Natural killer cell treated with Interleukin-12 subunit alpha and Interleukin-12 subunit beta and Interleukin-15 and Interleukin-18, amount 100 ng/mL, for 72 hours (primary cell): ENCODE measurements at places on chromosomes 11 and 22.
A peak's percentile ranks its signal among the peaks of the same experiment; 100 is the strongest.

- DNase-seq, result no peak
These were observed 70.9 kb upstream of the UBASH3B start for GRCh38 chr11:122584670-122585069.

DNA sequence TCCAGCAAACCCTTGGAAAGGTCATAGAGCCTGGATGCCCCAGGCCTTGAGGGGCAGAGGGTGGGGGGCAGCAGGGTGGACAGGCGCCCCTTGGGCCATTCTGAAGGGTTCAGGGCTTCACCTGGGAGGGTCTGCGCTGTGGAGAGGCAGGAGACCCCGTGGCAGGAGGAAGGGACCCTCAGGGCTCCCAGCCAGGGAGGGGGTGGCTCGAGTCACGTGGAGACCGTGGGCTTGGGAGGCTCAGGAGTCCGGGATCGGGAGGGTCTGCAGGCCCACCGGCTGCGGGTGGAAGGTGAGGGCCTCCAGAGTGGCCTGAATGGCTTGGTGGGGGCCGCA lies 48.5 kb upstream of the A4GALT start:
- DNase-seq, result no peak

- no peak for DNase-seq
These were observed 14.8 kb downstream of the CSF2RB start for GRCh38 chr22:36928196-36928595.

- no peak for DNase-seq
These were observed 661.9 kb downstream of the ETS1 start for GRCh38 chr11:127925475-127925874.

- DNase-seq, result no peak
These were observed 12.5 kb downstream of the LRP4 start for GRCh38 chr11:46905806-46906205.

DNA sequence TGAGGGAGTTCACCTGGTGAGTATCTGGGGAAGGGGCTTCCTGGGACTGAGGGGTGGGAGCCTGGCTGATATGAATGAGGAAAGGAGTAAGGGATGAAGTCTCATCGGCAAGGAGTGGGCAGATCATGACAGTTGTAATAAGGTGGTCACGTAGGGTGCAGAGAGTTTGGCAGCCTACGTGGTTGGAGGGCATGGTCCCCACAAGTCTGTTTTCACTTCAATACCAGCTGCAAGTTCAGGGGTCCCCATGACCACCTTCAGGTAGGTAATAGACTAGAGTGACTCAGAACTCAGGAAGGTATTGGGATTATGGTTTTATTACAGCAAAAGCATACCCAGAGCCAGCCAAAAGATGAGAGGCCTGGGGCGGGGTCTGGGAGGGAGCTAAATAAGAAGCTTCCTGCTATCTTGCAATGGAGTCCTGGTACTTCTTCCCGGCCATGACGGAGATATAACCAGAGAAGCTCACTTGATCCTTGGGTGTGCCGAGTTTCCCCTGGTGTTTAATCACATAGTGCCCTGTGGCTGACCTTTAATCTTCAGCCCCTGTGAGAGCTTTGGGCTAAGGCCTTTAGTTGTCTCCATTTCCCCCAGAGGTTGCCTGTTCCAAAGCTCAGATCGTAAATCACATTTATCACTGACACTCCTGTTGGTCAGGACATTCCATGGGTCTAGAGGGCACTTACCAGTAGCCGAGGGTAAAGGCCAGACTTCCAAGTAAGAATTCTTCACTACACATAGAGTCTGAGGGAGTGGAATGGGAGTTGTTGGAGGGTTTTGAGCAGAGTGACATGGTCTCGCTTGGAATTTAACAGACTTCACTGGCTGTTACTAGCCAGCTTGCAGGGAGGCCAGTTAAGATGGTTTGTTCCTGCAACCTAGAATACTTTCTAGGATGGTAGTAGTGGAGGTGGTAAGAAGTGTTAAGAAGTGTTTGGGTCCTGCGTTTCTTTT lies 9.1 kb downstream of the SLC3A2 start:
- DNase-seq, result no peak

GRCh38 chr11:18706330-18707243 lies 8.0 kb downstream of the TMEM86A start:
- no peak for DNase-seq

GRCh38 chr22:32799496-32799895 lies 2.0 kb upstream of the TIMP3 start:
- DNase-seq, result no peak

DNA sequence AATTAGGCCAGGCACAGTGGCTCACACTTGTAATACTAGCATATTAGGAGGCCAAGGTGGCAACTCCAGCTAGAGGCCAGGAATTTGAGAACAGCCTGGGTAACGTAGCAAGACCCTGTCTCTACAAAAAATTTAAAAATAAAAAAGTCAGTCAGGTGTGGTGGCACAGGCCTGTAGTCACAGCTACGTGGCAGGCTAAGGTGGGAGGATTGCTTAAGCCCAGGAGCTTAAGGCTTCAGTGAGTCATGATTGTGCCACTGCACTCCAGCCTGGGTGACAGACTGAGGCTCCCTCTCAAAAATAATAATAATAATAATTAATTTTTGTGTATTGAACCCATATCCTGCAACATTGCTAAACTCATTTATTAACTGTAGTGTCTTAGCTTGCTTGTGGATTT lies 15.3 kb upstream of the TRIM29 start:
- no peak for DNase-seq

GRCh38 chr11:44914105-44914504 lies 36.6 kb downstream of the TP53I11 start:
- no peak for DNase-seq

DNA sequence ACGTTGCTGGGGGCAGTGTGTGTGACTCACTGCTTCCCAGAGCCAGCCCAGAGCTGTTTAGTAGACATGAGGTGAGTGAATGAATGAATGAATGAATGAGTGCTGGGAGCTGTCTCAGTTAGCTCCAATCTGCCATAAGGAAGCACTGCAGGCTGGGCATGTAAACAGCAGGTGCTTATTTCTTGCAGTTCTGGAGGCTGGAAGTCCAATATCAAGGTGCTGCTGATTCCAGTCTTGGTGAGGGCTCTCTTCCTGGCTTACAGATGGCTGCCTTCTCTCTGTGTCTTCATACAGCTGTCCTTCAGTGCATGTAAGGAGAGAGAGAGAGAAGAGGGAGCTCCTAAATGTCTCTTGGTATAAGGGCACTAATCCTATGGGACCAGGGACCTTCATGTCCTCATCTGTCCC lies 4.1 kb downstream of the C11orf21 start:
- DNase-seq, result no peak

GRCh38 chr11:130414107-130415080 lies 14.0 kb downstream of the ADAMTS8 start:
- DNase-seq, result no peak

- no peak for DNase-seq
These were observed 72.1 kb downstream of the ZC3H12C start for GRCh38 chr11:110165039-110165925.

DNA sequence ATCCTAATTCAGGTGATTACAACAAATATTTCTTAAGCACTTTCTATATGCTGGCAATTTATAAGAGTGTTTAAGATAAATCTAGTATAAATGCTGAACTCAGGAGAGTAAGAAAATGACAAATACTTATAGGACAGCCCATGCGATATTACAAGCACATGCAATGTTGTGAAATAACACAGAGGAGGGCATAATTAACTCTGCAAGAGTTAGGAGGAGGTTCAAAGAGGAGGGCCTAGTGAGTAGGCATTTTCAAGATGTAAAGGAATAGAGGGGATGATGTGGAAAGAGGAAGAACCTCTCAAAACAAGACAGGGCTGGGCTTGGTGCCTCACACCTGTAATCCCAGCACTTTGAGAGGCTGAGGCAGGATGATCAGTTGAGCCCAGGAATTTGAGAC lies 37.1 kb upstream of the IL17RA start:
- no peak for DNase-seq

DNA sequence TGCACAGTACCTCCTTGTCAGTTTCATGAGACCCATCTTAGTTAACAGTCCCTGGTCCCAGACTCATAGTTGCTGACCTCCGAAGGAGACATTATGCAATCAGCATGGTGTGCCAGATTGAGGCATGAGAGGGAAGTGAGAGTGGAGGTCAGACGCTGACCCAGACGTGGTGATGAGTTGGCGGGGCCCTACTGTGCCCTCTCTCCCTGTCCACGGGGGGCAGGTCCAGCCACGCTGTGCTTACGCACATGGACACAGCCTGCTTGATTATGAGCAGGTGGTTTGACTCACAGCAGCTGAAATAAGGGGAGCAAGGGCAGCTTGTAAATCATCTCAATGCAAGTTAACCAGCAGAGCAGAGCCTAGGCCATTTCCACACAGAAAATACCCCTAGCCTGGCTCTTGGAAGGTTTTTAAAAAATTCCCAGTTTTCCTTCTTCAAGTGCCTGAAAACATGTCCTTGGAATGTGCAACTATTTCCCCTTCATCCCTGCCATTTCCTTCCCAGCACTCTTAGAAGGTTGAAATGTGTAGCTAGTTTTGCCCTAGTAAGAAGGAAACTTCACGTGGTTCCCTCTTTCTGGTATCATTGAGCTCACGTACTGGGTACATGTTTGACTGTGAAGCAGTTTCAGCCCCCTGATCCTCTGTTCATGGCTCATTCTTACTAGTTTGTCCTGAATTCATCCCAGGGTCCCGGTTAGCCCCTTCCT lies 122.6 kb upstream of the SORL1-AS1 start:
- DNase-seq, result no peak

- no peak for DNase-seq
These were observed 5.9 kb downstream of the METTL15 start for GRCh38 chr11:28114116-28114515.

DNA sequence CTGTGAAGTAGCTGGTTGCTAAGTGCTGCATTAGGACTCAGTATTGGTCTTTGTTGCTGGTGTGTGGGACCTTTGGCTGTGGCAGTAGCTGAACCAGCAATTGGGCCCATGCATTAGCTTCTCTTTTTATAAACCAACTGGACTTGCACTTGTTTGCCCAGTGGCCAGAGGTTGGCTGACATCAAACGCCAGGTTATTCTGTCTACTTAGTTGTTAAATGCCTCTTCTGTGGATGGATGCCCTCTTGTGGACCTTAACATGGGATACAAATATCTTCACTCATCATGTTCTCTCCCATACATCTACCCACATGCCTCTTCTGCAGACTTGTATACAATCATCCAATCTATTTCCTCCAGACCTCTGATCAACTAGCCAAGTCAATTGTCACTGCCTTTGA lies 26.4 kb upstream of the ARHGAP20 start:
- no peak for DNase-seq

DNA sequence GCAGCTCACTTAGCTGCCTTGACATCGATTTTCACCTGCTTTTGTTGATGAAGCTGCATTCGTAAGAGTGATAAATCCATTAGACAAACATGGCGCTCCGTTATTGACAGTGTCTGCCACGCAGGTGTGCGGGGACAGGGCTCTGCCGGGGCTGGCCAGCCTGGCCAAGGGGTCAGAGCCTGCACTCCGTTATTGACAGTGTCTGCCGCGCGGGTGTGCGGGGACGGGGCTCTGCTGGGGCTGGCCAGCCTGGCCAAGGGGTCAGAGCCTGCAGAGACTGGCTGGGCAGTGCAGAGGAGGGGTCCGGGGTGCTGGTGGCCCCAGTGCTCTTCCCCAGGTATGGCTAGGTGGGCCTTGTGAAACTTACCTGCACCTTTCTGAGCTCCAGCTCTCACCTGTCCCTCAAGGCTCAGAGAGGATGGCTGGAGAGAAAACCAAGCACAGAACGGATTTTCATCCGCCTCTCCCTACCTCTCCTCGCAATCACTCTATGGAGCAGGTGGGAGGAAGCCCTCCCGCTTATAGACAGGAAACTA lies 101.6 kb upstream of the B3GAT1 start:
- DNase-seq, result no peak

DNA sequence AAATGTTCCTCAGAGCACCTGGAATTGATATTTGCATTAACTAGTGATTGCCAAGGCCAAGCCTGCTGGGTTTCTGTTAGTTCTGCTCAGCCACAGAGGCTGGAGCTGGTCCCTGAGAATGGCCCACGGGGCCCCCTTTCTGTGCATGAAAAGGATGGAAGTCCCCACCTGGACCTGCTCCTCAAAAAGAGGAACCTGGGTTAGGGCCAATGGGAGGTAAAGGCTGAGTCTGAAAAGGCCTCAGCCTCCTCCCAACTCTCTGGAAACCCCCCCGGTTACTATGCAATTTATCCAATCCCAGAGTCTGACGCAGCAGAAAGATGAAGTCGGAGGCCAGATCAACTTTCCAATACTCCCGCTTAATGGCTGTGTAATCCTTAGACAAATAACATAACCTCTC lies 6.8 kb upstream of the CREB3L1 start:
- DNase-seq, result peak; percentile 20

DNA sequence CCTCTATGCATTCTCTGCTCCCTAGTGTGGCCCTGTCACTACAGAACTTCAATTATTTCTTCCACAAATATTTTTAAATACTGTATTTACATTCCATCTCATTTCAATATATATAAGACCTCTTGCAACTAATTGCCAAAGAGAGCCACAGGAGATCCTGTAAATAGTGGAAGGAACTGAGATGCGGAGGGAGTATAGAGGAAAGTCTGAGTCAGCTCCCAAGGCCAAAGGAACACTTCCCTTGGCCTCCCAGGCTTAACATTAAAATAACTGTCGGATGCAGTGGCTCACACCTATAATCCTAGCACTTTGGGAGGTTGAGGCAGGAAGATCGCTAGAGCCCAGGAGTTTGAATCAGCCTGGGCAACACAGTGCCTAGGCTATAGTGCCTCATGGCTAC lies 31.2 kb downstream of the RBFOX2 start:
- no peak for DNase-seq

DNA sequence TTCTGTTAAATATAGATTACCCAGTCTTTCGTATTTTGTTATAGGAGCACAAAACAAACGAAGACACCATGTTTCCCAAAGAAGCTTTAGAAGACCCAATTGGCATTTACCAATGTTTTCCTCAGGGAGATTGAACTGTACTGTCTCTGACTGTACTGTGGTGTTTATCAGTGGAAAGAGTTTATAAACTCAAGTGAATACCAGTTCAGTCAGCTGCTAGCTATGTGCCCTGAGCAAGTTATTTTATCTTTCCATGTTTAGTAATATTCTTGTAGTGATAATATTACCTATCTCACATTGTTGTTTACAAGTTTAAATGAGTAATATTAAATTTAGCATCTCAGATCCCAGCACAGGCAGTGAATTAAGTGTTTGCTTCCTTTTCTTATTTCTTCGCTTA lies 773.2 kb downstream of the KCNA4 start:
- DNase-seq, result no peak

- DNase-seq, result no peak
These were observed 482.1 kb upstream of the ANO5 start for GRCh38 chr11:21710809-21711208.

DNA sequence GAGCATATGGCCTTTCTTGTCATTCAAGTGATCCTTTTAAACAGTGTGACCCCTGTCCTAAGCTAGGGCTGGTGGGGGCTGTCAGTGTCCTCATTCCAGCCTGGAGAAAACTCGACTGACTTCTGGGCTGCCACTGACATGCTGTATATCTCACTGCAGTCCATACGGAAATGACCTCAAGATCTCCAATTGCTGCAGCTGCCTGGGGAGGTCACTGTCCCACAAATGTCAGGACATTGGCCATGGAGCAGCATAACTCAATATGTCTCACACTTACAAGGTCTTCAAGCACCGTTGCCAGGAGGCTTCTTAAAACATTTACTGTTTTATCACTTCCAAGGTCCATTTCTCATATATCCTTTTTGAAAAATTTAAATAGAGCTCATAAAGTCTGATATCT lies 27.8 kb upstream of the CSNK2A3 start:
- no peak for DNase-seq
